ENCODE measurements at places on chromosomes 11 and 22.

- DNase-seq, result no peak
Observed at GRCh38 chr11:130514316-130514715, 65.9 kb downstream of the ADAMTS15 start.

GRCh38 chr22:26124991-26125725 is 44.1 kb upstream of the SEZ6L start:
- DNase-seq, result no peak

- DNase-seq, result no peak
Observed at GRCh38 chr11:64643256-64643881, 52.3 kb downstream of the SLC22A12 start.

DNA sequence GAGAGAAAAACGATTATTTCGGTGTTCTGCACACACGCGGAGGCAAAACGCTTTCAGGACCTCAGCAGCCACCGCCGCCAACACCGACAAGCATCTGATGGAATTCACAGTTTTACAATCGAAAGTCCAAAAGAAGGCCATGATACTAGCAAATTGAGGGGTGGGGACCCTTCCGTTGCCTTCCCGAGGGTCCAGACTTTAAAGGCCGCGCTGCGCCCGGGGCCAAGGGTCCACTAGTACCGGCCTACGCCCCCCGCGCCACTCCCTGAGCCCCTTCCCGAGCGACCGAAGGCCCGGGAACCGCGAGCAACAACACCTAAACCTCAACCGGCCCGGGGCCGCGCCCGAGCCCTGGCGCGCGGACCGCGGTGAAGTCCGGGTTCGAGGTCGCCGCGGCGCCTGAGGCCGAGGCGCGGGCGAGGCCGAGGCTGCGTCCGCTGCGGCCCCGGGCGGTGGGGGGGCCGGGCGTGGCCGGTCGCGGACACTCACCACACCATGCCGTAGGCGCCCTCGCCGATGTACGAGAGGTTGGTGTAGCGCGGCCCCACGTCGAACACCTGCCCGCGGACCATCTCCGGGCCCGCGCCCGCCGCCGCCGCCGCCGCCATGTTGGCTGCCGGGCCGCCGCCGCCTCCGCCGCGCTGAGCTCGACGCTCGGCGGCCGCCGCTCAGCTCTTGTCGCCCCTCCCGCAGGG is 465 bp downstream of the MAPK1 start:
- DNase-seq, result no peak

GRCh38 chr11:13338427-13339069 is 61.0 kb downstream of the BMAL1 start:
- no peak for DNase-seq

Data from central memory CD4-positive, alpha-beta T cell (primary cell).